Activated gamma-delta T cell treated with anti-CD3 and anti-CD28 coated beads, Interleukin-2, amount 50 U/mL, for 16 hours (primary cell): ENCODE measurements at places on chromosomes 7 and 10.

- DNase-seq: no peak
Observed at GRCh38 chr7:55250313-55250712, 114.8 kb upstream of the LANCL2 start.

DNA sequence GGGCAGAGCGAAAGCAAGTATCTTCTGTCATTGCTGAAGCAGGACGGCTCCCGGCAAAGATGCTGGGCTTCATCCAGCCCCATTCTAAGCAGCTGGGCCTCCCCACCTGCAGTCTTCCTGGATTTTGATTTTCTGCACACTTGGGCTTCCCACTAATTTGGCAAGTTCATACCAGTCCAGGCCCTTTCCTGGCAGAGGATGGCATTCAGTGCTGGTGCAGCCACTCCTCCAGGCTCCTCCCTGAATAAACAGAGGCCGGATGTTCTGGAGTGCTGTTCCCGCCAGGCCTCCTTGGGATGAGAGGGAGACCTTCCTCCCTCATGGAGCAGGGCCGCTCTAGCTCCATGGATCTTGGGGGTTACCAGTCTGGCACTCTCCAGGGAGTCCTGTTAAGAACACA is 3.4 kb downstream of the BAG3 start:
- DNase-seq: no peak

DNA sequence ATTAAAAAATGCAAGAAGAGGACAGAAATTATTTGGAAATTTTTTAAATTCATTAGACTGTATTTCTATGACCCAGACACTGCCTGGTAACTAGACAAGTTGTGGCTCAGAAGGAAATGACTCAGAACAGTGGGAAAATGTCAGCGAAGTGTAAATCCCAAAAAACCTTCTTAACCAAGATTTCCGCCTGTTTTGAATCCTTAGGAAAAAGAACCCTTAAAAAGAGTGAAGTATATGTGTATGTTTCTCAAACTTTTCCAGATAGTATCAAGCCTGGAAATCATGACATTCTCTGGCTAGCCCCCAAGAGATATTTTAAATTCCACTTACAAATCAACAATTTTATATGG is 42.7 kb upstream of the PLXNA4 start:
- DNase-seq: no peak

GRCh38 chr10:77819210-77820112 is 107.1 kb downstream of the DLG5 start:
- no peak for DNase-seq

- DNase-seq: no peak
Observed at GRCh38 chr7:69687739-69688433, 89.6 kb downstream of the AUTS2 start.

GRCh38 chr7:84022684-84023308 is 171.8 kb downstream of the SEMA3A start:
- DNase-seq: no peak

- no peak for DNase-seq
Observed at GRCh38 chr7:17685141-17685540, 255.2 kb downstream of the SNX13 start.

DNA sequence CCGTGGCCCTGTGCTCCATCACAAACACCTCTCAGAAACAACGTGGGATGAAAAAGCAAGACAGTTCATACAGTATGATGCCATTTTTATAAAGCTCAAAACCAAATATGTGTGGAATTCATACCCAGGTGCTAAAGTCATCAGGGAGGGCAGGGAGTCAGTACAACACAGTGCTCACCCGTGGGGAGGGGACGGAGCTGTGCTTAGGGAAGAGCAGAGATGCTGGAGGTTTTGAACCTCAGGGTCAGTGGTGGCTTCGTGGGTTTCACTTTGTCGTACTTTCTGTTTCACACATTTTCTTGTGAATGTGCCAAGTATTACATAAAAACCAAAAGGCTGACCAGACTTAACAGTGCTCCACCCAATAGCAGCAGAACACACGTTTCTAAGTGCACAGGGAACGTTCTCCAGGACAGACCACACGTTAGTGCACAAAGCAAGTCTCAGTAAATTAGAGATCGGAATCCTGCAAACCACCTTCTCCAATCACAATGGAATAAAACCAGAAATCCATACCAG is 21.2 kb downstream of the ZMIZ2 start:
- DNase-seq: no peak

DNA sequence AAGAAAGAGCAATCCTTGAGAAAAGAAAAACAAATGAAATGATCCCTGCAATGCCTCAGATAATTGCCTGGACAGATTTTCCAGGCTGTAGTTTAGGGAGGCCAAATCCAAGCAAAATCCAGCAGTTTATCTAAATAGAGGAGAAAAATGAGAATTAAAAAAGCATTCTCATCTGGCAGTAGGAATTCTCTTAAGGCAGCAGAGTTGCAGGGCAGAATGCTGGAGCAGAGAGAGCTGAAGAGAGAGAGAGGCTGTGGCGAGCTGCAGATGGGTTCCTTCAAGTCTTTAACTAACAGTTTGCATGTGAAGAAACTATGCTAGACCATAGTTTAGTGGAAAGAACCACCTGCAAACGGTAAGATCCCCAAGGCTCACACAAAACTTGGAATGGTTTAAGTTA is 6.0 kb upstream of the LIPA start:
- no peak for DNase-seq

DNA sequence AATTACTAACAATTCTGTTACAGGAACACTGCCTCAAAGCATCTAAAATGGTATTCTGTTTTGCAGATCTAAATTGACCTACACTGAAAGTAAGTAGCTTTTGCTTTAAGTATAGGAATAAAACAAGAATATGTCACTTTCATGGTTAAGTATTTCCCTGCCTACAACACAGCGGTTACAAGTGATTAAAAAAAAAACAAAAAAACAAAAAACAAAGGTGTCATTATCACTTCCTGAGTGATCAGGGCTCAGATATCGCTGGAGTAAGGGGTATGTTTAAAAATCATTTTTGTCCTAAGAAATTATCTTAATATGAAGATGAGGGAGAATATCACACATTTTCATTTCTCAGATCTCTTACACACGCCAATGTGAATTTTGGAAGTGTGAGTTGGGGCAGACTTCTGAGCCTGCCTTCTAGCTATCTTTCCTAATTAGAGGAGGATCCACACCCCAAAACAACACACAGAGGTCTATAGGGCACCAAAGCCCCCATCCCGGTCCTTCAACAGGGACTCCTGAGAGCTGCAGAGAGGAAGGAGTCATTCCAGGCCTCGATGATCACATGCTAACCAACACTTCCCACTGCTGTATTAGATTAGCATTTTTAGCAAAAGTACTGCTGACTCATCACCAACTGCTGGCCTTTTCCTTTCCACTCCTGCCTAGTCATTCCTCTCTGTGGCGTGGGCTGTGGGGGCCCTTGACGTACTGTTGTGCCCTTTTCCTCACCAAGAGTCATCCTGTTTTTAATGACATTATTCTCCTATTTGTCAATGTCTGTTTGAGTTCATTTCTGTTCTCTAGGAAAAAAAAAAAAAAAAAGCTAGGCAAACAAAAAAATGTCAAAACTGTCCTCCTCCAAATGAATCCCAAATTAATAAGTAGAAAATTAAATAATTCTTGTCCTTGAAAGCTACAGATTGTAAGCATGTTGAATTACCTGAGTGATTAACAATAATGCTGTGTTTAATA is 31.2 kb downstream of the PRTFDC1 start:
- peak; percentile 34 for DNase-seq

DNA sequence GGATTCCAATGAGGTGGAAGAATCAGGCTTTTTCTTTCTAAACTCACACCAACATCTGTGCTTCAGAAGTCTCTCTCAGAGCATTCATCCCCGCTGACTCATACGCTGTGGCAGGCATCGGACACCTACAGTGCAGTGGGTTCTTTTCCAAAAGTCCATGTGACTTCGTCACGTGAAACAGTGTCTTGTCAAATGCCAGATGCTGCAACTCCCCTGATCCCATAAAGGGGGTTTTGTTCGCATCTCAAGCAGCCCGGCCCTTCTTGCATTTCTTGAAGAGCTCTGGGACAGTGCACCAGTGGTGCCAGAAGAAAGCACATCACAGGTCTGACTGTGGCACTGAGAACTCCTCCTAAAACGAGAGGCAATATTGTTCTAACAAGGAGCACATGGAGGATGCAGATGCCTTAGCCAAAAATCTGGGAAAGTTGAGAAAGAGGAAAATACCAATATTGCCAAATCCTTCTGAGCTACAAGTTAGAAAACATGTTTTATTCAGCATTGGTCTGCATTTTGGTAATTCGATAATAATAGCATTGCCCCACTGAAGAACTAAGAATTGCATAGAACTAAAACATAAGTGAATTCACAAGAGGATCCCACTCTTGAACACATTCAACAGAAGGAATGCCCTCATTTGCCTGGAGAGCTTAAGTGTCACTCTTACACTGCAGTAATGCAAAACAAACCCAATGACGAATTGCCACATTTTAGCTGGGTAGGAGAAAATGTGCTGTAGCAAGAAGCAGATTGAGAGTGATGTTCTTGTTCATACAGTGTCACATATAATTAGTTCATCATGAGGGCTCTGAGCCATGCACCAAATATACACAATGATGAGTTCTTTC is 204.4 kb downstream of the CXCL12 start:
- DNase-seq: no peak

GRCh38 chr7:101465131-101465530 is 102.5 kb downstream of the COL26A1 start:
- no peak for DNase-seq

DNA sequence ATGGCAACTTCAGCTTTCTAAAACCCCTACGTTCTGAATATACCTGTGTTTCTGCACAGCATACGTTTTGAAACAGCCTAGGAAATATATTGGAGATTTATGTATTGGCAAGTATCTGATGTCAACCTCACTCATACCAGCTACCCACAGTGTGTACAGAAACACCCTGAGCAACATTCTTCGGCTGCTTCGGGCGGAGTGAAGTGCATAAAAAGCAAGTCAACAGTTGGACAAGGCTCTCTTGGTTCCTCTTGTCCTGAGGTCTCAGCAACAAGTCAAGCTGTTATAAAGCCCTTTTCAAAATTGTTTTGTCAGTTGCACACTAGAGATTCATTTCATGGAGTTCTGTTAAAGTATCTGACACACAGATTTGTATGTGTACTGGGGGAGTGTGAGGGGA is 40.0 kb upstream of the PAPSS2 start:
- DNase-seq: no peak

GRCh38 chr7:28132959-28133870 is 47.4 kb downstream of the JAZF1 start:
- DNase-seq: no peak

GRCh38 chr10:70765794-70766594 is 19.2 kb downstream of the TBATA start:
- no peak for DNase-seq

DNA sequence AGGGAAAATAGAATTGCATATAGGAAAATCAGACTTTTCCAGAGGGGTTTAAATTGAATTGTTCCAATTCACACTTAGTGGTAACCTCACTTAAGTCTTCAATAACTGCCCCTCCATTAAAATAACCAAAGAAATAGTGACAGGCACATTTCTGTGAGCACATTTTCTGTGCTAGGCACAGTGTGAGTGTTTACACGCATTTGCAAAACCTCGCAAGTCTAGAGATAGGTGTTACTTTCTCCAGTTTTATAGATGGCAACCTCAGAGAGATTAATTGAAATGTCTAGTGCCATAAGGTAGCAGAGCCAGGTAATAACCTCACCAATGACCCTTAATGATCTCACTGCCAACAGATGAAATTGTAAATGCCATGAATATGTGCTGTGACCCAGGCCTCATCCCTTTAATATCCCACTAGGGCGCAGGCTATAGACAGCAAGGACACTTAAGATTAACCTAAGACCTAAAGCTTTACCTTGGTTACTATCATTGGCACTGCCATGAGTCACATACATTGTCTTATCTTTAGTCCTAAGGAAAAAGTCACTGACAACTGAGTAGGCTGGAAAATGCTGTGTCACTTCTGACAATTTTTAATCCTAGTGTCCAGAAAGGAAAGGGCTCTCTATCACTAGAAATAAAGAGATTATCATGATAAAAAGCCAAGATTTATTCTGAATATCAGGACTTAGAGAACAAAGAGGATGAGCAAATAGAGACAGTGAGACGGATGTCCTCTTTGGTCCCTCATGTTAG is 187.8 kb downstream of the PPP1R17 start:
- no peak for DNase-seq

- DNase-seq: no peak
Observed at GRCh38 chr7:100166970-100167911, 1.2 kb downstream of the GAL3ST4 start.

GRCh38 chr7:1597791-1598190 is 28.0 kb upstream of the PSMG3 start:
- DNase-seq: no peak

GRCh38 chr10:87761892-87762291 is 56.1 kb downstream of the ATAD1 start:
- DNase-seq: peak; percentile 4

DNA sequence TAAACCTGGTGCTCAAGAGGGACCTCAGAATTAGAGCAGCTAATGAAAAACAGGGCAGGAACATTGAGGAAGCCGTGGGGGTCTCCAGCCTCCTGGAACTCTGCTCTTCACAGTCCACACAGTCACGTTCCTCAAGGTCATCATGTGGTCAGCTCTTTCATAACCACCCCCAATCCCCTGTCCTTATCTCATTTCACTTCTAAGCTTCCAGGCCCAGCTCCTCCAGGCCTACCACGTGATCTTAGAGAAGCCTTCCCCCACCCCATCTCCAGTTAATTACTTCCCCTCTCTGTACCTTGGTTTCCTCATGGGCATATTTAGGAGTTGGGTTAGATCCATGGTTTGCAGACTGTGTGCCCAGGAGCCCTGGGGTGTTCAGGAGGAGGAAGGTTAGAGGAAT is 106.4 kb upstream of the TCF7L2 start:
- no peak for DNase-seq

- no peak for DNase-seq
Observed at GRCh38 chr7:134406431-134406830, 52.5 kb downstream of the AKR1B1 start.

DNA sequence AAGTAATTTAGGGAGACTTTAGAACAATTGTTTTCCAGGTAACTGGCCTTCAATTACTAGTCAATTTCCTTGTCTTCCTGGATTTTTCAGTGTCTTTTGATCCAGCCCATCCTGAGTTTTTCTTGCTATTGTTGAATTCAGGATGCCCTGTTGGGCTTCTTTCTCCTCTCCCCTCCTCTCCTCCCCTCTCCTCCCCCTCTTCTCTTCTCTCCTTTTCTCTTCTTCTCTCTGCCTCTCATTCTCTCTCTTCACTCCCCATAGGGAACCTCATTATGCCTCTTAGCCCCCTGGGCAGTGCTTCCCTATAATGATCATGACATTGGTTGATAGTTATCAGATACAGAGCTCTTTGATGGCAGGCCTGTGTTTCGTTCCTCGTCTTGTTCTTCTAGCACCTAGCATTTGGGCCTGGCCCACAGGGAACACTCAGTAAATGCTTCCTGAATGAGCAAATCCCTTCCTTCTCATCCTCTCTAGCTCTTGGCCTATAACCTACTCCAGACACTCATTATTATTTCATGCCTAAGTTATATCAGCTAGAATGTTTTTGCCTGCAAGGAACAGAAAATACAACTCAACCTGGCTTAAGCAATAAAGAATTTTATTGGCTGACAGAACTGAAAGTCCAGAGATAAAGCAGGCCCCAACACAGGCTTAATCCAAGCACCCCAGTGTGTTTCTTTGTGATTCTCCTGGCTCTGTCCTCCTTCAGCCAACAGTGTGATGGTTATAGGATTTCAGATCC is 56.8 kb downstream of the CACNB2 start:
- DNase-seq: no peak
